Dermis blood vessel endothelial cell (primary cell): ENCODE measurements at places on chromosomes 4 and X. TPM values are rescaled to one million over a fixed set of nuclear protein-coding genes. Genes with fewer than 3 reads are reported as not detected.

The CXorf49 gene
- not detected in 2 replicates for total RNA-seq

The CT45A3 gene
- not detected in 2 replicates for total RNA-seq

The APEX2 gene
- total RNA-seq: 8.3 and 12.6 TPM in 2 replicates

The PRSS12 gene
- 0.17 and 8.2 TPM in 2 replicates for total RNA-seq

The PDE5A gene
- 1.7 and 1.8 TPM in 2 replicates for total RNA-seq

The SYTL5 gene
- under 0.01 TPM in 1 of 2 replicates, not detected in the other for total RNA-seq

The SMPX gene
- total RNA-seq: not detected in 2 replicates

DNA sequence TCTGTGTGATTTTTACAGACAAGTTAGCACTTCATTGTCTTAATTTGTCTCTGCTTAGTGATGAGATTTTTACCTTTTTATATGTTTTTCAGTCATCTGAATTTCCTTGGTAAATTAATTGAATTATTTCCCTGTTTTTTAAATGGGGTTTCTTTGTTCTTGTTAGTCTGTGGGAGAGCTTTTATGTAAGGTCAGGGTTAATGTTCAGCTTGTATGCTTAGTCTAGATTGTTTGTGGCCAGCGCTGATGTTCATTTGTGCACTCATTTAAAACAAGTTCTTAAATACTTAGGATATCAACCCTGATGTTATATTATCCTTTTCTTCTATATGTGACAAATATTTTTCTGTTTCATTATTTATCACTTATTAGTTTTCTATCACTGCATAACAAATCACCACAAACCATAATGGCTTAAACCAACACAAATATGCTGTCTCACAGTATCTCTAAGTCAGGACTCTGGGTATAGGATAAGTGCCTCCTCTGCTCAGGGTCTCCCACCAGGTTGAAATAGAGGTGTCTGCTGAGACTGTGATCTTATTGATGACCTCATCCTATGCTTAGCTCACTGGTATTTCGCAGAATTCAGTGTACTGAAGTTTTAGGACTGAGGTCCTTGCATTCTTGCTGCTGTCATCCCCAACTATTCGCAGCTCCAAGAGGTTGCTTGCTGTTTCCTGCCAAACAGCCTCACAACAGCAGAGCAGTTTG is 53.2 kb downstream of the ATP10D start:
- DNase-seq: no peak

DNA sequence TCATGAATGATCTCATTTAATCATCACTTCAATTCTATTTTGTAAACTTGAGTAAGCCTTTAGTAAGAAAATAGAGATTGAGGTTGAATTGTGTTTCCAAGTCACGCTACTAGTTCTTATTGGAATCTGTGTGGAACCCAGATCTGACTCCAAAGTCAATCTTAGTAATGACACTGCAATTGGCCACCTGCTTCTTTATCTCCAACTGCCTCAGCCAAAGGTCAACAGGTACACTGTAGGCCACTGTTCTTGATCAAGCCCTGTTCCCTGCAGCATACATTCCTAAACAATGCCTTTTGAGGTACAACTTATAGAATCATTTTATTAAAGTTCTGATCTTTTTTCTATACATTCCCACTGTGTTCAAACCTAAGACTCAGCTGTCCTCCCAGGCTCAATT is 45.5 kb upstream of the CXCL13 start:
- no peak for DNase-seq

- DNase-seq: peak; percentile 33
Observed at GRCh38 chr4:186726426-186727168, 2.9 kb upstream of the FAT1 start.

DNA sequence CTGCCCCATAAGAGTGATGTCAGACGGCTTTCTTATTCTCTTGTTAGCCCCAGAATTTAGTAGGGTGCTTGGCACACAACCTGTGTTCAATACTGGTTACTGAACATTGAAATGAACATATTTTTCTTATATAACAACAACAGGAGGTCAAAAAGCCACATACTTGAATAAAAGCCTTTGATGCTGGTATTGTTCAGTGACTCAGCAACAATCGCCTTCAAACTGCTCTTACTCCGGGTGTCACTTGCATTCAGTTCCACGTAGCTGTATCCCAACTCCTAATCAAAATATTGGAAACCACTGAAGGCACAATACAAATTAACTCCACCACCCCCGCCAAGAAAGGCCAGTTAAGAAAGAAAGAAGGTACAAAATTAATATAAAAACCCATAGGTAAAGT is 61.5 kb downstream of the RFC1 start:
- DNase-seq: peak; percentile 79

GRCh38 chrX:110108381-110108821 is 105.5 kb downstream of the TMEM164 start:
- DNase-seq: no peak
